ENCODE measurements at places on chromosomes 12 and 14. TPM values are rescaled to one million over a fixed set of nuclear protein-coding genes. Genes with fewer than 3 reads are reported as not detected.
A peak's percentile ranks its signal among the peaks of the same experiment; 100 is the strongest.

GYS2 gene
- 0.48 TPM for total RNA-seq

PRR13 gene
- total RNA-seq = 26.0 TPM

MYH6 gene
- not detected for total RNA-seq

C12orf50 gene
- total RNA-seq = 9.1 TPM

CPM gene
- total RNA-seq = 1.7 TPM

GRCh38 chr12:89949457-89950195, 241.0 kb upstream of the ATP2B1 start:
- peak; percentile 54 for DNase-seq

GRCh38 chr14:100106250-100107112, 41.3 kb downstream of the EVL start:
- DNase-seq = no peak

GRCh38 chr12:125387206-125387605, 322.0 kb downstream of the AACS start:
- DNase-seq = no peak

- DNase-seq = peak; percentile 80
These were observed 47.4 kb upstream of the SRSF5 start for GRCh38 chr14:69719501-69719951.

DNA sequence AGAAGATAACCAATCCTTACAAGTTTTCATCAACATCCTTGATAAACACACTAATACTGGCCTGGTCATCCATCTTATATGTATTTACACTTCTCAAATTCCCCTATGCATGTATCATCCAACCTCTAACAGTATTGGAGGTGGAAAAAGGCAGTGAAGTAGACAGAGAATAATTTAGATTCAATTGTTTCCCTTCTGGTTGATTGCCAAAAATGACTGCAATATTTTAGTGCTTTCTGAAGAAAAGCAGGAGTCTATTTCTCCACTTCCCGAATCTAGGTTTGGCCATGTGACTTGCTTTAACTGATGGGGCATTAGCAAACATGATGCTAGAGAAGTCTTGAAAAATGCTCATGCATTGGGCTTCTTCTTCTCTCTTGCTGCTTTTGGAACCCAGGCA, 78.3 kb upstream of the METAP2 start:
- DNase-seq = no peak

DNA sequence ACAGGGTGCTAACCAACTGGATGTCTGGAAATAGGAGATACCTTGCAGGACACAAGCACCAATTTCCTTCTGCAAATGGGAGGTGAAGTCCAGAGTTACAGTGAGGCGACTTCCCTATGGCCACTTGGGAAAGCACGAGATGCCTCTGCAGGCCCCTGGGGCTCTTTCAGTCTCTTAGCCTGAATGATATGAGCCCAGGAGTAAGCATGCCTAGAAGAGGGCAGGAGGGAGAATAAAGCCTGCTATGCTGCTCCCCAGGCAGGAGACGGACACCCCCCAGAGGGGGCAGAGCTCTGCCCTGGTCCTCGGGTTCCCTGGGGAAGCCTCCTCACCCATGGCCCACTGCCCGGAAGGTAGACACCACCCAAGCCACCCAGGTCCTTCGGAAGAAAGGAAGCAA, 105.1 kb downstream of the GCH1 start:
- no peak for DNase-seq

- no peak for DNase-seq
These were observed 138.0 kb upstream of the CRY1 start for GRCh38 chr12:107231303-107231702.

- peak; percentile 76 for DNase-seq
These were observed 31.9 kb downstream of the CEP83 start for GRCh38 chr12:94427501-94428381.

- no peak for DNase-seq
These were observed 202.2 kb downstream of the ATP23 start for GRCh38 chr12:58143498-58143995.

DNA sequence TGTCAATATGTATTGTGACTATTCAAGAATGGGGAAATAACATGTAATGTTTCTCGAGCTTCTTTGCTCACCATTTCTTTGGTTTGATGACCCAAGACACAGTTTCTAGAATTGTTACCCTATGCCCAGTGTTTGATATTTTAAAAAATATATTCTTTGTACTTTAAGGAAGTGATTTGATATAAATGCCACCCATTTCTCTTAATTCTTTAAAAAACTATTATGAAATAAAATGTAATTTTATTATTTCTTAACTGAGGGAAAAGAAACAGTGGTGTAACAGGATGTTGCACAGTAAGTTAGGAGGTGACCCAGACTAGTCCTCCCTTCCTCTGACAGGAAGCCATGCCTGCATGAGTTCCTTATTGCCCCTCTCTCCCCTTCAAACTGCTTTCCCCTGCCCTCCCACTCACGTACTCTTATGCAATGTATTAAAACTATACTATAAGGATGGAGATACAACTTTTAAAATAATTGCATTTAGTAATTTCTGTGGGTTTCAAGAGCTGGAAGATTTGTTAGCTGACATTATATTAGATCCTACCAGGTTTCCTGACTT, 279.4 kb downstream of the TMTC2 start:
- no peak for DNase-seq

GRCh38 chr12:47819138-47819895, 386 bp downstream of the HDAC7 start:
- DNase-seq = peak; percentile 57

GRCh38 chr12:34107016-34107415, 84.7 kb downstream of the ALG10 start:
- no peak for DNase-seq

GRCh38 chr12:104600790-104601739, 144.3 kb downstream of the CHST11 start:
- DNase-seq = no peak

DNA sequence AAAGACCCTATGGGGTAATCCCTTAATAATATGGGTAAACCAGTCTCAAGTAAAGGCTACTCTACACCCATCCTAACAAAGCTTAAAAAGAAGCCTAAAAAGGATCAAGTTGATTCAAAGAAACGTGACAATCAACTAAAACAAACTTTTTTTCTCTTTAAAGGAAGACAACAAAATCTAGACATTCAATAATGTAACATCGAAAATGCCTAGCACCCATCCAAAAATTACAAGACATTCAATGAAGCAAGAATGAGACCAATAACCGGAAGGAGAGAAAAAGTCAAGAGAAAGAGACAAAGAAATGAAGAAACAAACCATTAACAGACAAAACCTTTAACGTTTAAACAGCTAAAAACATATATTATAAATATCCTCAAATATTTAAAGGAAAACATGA, 143.8 kb upstream of the VASH1 start:
- no peak for DNase-seq

- no peak for DNase-seq
These were observed 91.8 kb upstream of the NPAS3 start for GRCh38 chr14:32846821-32847365.

- no peak for DNase-seq
These were observed 6.6 kb upstream of the ACADS start for GRCh38 chr12:120719072-120719471.

DNA sequence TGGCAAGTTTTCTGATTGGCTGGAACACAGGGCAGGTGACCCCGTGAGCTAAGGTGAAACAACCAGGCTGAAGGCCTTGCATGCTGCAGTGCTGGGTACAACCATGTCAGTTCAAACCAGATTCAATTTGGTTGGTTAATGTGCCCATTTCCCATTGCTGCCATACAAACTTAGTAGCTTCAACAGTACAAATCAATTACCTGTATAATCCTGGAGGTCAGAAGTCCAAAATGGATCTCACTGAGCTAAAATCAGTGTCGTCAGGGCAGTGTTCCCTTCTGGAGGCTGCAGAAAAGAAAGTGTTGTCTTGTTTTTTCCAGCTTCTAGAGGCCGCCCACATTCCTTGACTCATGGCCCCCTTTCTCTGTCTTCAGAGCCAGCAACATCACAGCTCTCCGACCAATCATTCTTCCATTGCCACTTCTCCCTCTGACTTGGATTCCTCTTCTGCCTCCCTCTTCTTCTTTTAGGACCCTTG, 221.7 kb downstream of the ZFP36L1 start:
- DNase-seq = no peak
